ENCODE measurements at places on chromosomes 7 and 10. TPM values are rescaled to one million over a fixed set of nuclear protein-coding genes. Genes with fewer than 3 reads are reported as not detected.

SCIN gene
- total RNA-seq: 1.4 TPM

GRCh38 chr7:100901921-100902332, 6.2 kb upstream of the ACHE start:
- DNase-seq: no peak

DNA sequence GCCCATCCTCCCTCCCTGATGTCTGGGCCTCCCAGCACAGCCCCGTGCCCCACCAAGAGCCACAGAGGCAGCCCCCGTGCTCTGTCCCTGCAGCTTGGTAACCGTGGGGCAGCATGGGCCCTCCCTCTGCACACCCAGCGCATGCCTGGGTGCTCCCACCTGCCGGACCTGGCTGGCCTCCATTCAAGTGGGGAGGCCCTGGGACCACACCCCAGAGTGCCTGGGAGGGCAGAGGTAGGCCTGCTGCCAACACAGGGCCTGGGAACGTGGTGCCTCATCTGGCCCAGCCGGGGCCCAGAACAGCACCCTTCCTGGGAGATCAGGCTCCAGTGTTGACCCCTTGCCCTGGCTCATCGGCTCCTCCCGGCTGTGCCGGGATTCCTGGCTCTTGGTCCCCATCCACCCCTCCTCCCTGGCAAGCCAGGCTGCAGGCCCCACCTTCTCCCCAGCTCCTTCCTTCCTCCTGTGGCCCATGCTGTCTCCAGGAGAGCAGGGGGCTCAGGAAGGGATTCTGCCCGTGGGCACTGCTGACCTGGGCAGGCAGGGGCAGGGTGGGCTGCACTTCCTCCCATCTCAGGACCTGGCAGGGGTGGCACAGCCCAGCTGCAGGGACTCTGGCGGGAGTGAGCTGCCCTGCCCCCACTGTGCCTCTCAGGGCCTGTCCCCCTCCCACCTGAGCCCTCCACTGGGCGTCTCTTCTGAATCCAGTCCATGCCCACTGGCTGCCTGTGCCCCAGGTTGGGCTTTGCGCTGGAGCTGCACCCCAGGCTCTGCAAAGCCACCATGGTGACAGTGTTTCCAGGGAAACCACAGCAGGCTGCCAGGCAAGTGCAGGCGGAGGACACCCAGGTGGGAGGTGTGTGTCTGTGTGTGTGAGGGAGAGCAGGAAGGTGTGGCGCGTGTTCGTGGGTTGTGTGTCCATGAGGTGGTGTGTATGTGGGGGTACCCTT, 32.6 kb downstream of the PWWP2B start:
- DNase-seq: no peak

SFRP5 gene
- 0.56 TPM for total RNA-seq

SEMA3C gene
- total RNA-seq: 83.6 TPM

DNA sequence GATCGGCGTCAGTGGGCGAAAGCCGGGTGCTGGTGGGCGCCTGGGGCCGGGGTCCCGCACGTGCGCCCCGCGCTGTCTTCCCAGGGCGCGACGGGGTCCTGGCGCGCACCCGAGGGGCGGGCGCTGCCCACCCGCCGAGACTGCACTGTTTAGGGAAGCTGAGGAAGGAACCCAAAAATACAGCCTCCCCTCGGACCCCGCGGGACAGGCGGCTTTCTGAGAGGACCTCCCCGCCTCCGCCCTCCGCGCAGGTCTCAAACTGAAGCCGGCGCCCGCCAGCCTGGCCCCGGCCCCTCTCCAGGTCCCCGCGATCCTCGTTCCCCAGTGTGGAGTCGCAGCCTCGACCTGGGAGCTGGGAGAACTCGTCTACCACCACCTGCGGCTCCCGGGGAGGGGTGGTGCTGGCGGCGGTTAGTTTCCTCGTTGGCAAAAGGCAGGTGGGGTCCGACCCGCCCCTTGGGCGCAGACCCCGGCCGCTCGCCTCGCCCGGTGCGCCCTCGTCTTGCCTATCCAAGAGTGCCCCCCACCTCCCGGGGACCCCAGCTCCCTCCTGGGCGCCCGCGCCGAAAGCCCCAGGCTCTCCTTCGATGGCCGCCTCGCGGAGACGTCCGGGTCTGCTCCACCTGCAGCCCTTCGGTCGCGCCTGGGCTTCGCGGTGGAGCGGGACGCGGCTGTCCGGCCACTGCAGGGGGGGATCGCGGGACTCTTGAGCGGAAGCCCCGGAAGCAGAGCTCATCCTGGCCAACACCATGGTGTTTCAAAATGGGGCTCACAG, 1.1 kb downstream of the EGFR start:
- DNase-seq: no peak

- DNase-seq: no peak
Measured at GRCh38 chr7:48505051-48505450, 333.8 kb downstream of the ABCA13 start.

GRCh38 chr7:85011127-85011526, 175.7 kb downstream of the SEMA3D start:
- DNase-seq: no peak

DNA sequence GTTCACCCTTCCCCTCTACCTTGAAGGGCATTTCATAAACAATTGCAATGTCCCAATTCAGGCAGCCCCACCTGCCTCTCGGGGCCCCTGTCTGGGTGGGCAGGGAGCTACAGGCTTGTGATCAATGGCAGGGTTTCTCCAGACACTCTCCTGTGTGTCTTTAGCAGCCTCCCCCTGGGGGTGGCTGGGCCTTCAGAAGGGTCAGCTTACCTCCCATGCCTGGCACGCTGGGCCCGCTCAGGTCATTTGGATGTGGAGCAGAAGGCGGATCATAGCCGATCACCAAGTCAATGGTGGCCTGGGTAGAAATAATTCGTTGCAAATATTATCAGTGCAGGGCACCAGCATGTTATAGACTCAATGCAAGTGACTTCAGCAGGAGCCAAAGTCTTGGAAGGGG, 56.3 kb downstream of the MYOF start:
- DNase-seq: no peak

DNA sequence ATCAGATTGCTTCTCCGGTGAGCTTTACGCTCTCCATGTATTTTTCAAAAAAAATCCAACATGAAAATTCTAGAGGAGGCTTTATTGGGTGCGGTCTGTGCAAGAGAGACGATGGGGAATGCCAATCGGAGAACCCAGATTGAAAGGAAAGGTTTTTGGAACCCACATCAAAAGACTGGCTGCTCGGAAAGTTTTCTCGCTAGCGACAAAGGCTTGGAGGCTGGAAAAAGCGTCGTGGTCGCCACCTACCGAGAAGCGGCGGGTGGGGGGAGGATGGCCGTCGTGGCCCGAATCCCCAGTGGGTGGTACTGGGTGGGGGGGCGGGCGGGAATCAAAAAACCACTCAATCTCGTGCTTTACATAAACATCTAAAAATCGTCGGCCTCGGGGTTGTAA, 1.1 kb upstream of the GTF2I start:
- DNase-seq: no peak

SPDYE6 gene
- total RNA-seq: not detected

DNA sequence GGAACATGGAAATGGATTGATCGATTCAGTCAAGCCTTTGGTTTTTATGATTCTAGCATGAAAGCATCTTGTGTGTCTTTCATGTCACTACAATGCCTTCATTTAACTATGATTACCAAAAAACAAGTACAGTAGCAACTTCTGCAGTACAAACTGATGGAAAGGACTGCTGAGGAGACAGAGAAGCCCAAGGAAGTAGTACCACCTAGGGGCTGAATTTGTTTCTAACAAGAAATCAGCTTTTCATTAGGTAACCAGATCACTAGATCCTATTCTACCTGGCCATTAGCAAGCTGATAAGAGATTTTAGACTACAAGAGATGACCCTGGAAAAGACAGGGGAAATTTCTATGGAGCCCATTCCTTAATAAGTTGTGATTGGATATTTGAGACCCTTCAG, 3.2 kb upstream of the IFIT1 start:
- DNase-seq: no peak

POLL gene
- total RNA-seq: 10.8 TPM

HECW1 gene
- total RNA-seq: 0.09 TPM

ELAPOR2 gene
- total RNA-seq: 19.0 TPM

- DNase-seq: no peak
Measured at GRCh38 chr10:113267619-113268562, 285.0 kb upstream of the HABP2 start.

GRCh38 chr10:86942441-86943315, 14.7 kb downstream of the MMRN2 start:
- DNase-seq: no peak

PNLIP gene
- not detected for total RNA-seq

DNA sequence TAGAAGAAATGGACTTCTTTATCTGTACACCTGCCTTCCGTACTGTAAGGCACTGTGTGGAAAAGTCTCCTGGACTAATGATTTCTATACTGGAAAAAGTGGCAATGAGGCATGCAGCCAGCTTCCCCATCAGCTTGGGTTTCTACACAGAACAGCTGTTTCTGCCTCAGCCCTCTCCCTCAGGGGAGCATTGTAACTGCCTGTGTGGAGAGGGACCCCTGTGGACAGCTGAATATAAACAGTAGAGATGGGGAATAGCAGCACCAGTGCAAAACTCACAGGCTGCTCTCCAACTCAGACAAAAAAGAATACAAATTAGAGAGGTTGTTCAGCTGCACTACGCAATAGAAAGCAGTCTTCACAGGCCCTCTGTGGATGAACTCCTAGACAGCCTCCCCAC, 451.3 kb upstream of the MBL2 start:
- no peak for DNase-seq

DNA sequence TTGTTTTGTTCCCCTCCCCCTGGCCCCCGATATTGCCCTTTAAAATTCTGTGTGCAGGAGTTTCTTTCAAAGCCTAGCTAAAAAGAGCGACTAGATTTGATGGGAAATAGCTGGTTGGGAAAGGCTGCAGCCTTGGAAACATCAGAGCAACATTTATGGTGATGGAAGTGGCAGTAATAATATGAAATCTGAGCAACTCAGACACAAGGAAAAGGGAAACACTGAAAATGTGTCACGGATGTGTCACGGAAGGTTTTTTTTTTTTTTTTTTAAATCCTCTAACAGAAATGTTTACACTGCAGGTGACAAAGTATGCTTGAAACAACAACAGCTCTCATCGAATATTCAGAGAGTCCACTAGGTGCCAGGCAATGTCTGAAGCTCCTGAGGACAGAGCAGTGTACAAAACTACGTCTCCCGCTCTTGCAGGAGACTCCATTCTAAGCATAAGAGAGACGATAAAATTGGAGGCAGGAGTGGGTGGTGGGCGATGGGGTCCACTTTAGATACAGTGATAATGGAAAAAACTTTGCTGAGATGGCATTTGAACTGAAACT, 143.0 kb downstream of the RSU1 start:
- DNase-seq: no peak

GRCh38 chr7:29177963-29178600, 16.5 kb upstream of the CHN2 start:
- no peak for DNase-seq

DNA sequence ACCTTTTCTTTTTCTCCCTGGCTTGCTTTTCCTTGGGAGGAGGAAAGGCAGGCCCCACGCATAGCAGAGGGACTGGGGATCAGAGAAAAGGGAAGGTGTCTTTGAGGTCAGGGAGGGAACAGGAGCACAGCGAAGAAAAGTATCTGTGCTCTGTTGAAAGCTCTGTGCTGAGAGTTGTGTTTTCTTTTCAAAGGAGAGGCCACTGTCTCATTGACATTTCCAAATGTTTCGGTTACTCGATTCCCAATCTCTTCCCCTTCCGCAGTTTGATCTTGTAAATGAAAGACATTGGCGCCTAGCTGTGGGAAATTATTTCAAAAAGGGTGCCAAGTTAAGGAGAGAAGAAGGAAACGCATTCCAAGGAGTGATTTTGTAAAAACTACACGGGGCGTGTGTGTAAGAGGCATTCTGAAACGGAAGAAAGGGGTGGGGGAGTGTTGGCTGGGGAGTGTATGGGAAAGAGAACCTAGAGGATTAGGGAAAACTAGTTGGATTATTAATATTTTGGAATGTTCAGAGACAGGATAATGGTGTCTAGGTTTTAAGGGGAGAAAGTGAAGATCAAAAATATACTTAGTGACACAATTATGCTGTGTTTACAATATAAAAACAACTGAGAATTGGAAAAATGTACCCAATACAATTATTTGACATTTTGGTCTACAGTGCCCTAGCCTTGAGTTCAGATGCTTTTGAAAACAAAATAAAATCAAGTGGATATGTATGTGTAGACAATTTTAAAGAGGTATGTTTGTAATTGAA, 708 bp downstream of the KLHDC10 start:
- no peak for DNase-seq

DNA sequence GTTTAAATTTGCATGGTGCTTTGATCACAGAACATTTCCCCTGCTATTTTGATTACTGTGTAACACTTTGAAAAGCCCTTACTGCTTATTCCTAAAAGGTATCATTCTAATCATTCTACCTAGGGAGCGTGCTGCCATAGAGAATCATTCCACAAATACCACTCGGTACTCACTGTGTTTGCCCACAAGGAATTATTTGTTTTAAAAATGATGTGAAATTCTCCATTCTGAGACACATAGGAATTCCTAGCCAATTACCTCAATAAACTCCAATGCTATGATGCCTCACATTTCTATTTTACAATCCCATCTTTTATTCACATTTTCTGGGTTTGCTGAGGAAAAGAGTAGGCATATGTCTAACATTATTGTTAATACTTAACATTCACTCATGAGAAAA, 16.2 kb upstream of the TES start:
- DNase-seq: no peak

PHYHIPL gene
- total RNA-seq: not detected

- DNase-seq: no peak
Measured at GRCh38 chr7:15418264-15418663, 143.6 kb downstream of the AGMO start.

- no peak for DNase-seq
Measured at GRCh38 chr7:29063872-29064271, 82.5 kb downstream of the CPVL start.

CALN1 gene
- not detected for total RNA-seq

ZCCHC24 gene
- 61.5 TPM for total RNA-seq

DNA sequence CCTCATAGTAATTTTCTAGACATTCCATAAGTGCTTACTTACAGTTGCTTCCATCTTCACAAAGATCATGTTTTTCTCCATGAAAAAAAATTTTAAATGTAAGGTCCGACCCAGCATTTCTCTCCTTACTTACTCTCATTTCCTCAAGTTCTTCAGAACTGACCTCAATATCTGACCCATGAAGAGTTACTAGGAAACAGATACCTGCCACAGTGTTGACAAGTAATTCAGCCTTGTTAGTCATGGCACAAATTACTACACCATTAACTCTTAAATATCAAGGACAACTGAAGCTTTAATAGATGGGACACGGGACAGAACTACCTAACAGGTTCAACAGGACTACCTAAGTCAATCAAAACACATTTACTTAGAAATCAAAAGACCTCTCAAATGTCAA, 316.2 kb downstream of the POM121L12 start:
- DNase-seq: no peak

GRCh38 chr10:8047452-8048280, 6.8 kb upstream of the GATA3 start:
- no peak for DNase-seq

ZWINT gene
- total RNA-seq: 3.8 TPM

SHTN1 gene
- total RNA-seq: 29.9 TPM

STEAP2 gene
- 24.7 TPM for total RNA-seq

GRCh38 chr7:128876978-128877755, 14.5 kb downstream of the ATP6V1F start:
- no peak for DNase-seq

BLNK gene
- 4.3 TPM for total RNA-seq

Measured in omental fat pad (tissue), 4 donors.